ENCODE measurements at places on chromosomes 13 and 19.

GRCh38 chr13:49319551-49319950, 71.8 kb downstream of the CDADC1 start:
- no peak for DNase-seq

GRCh38 chr13:33319859-33320258, 34.3 kb upstream of the STARD13 start:
- no peak for DNase-seq

DNA sequence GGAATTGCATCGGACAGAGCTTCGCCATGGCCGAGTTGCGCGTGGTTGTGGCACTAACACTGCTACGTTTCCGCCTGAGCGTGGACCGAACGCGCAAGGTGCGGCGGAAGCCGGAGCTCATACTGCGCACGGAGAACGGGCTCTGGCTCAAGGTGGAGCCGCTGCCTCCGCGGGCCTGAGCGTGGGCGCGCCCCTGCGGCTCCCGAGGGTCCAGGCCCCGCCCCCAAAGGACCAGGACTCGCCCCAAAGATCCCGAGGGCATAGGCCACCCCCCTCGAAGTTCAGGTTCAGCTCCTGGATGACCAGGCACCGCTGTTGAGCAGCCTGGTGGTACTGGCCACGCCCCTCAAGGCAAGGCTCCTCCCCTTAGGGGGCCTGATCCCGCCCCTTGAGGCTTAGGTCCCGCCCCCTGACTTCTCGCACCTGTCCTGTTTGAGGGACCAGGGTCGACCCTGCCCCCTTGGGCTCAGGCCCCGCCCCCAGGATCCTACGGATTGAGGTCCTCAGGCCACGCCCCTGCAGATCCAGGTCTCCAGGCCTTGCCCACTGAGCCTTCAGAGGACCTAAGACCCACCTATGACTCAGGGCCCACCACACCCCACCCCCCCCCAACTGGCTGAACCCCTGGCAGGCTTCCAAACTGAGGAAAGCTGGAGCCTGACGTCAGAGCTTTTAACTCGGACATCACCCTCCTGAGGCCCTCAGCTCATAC, 43.1 kb downstream of the CYP4F22 start:
- no peak for DNase-seq

DNA sequence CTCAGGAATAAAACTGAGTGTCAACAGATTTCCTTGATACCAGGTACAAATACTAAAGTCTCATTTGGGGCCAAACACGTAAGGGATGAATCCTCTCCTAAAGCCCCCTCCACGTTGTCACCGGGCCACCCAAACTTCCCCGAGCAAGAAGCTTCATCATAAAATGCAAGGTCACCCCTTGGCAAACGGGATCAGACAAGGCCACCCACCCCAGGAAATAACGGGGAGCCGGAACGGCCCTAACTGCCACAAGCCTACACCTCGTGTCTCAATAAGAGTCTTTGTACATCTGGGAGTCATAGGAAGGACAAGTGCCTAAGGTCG, 717 bp downstream of the EEF2 start:
- DNase-seq = no peak

GRCh38 chr13:21567714-21568113, 36.3 kb downstream of the MICU2 start:
- DNase-seq = no peak

DNA sequence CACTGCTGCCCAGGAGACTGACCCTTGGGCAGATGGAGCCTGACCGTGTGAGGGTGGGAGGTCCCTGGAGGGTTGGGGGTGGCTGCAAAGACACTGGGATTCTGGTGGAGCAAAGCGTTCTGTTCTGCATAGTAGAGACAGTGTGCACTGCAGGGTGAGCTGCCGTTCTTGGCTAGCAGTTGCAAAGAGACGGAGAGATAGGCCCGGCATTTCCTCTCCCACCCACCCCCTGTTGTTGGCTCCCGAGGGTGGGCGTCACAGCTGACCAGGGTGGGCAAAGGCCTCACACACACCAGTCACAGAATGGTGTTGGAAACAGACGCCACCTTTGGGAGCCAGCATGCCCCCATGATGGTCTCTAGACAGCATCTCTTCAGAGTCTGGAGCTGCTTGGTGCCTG, 11.4 kb downstream of the TMEM255B start:
- DNase-seq = no peak

DNA sequence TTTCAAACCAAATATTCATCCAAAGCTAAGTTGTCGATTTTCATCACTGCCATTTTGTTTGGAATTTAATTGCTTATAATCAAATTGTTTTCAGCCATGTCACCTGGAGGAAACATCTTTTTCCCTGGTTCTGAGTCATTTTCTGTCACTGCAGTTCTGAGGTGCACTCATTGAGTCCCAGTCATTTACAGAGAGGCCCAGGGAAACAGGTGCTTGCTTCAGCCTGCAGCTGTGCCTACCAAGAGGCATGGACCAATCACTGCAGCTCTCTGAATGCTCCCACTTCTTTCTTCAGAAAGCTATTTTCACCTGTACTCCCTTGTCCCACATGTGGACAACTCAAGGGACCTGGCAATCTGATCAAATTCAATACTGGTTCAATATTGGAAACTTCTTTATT, 308.1 kb downstream of the COG6 start:
- no peak for DNase-seq

GRCh38 chr19:16077984-16078758, 1.9 kb downstream of the TPM4 start:
- no peak for DNase-seq

GRCh38 chr19:46271481-46272197, 25.2 kb upstream of the HIF3A start:
- DNase-seq = no peak

GRCh38 chr19:2255982-2256685, at the start of gene JSRP1:
Gene JSRP1 (minus strand): TSS chr19:2256417. CDS start chr19:2255314, 1,103 bp downstream.
- no peak for DNase-seq

DNA sequence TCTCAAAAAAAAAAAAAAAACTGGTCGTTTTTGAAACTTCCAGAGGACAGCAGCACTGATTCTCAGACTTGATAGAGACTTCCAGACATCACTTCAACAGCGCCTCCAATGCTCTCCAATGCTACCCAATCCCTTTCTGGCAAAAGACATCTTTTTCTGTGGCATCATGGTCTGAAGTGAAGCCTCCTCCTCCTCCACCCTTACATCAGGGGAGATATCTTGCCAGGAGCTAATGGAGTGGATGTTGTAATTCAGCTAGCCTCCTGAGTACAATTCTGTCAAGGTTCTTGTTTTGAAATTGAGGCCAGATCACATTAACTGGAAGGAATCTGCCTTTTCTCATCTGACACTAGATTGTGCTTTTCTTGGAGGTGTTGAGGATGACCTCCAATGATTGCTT, 24.2 kb downstream of the FXYD5 start:
- DNase-seq = no peak
